RPMI8226 (cell line): ENCODE measurements at places on chromosomes 12 and 14.

DNA sequence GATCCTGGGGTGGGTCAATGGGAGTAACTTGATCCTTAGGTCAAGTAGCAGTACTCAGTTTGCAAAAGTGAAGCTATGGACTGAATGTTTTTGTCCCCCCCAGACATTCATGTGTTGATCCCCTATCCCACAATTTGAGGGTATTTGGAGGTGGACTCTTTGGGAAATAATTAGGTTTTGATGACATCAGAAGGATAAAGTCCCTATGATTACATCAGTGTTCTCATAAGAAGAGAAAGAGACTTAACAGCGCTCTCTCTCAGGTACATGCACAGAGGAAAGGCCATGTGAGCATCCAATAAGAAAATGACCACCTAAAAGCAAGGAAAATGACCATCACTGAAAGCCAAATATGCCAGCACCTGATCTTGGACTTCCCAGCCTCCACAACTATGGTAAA lies 550.8 kb downstream of the FOXG1 start:
- no peak for DNase-seq

GRCh38 chr12:54569072-54569471 lies 19.4 kb downstream of the PPP1R1A start:
- no peak for DNase-seq

GRCh38 chr12:11825278-11825677 lies 175.8 kb downstream of the ETV6 start:
- DNase-seq = no peak

- DNase-seq = no peak
Measured at GRCh38 chr14:99883866-99884650, 90.8 kb downstream of the EML1 start.

DNA sequence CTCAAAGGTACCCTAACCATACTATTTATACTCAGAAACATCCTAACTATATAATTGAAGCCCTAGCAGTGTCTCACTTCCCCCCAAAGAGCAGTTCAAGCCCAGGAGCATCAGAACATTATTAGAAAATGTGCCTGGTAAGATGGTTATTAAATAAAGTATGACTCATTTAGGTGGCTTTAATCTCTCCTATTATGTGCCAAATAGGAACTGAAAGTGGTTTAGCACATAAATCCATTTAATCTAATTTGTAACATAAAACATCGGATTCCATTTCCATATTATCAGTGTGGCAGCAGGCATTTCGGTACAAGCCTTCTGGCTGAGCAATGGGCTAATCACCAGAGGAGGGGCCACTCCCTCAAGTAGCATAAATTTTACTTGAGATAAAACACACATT lies 395.2 kb upstream of the TMTC1 start:
- no peak for DNase-seq

DNA sequence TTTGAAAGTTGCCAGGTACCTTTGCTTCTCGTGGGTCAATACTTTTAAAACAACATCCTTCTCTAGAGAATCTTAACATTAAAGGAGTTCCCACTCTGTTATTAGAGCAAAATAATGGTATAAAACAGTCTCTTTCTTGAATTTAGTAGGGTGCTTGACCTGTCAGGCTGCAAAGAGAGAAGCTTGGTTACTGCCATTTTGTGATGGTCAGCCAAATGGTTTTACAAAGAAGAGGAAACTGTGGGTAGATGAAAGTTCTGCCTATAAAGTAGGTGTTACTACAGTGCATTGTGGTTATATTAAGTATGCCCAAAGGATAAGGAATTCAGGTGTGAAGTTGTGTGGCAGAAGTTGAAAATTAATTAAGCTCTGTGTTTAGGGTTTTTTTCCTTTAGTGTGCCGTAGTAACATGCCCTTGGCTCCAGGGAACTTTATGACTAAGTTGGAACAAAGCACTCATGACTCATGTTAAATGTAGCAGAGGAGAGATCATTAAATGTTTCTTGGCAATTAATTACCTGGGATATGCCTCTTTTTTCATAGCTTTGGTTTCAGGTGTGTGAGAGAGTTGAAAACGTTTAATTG lies 354.0 kb upstream of the KITLG start:
- no peak for DNase-seq

DNA sequence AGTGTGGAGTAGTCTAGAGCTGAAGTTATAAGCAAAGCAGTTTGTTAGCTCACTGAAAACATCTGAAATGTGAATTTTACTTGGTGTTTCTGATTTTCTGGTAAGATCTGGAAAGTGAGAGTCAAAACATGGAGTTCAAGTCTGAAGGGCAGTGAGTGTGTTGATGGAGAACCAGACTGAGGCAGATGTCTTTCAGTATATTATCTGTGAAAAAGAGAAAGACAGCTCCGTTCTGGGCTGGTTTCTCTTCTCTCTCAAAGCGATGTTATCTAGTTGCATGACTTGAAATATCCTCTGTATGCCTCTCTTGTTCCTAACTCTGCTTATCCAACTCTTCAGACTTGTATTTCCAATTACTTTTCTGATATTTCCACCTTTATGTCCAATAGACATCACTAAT lies 381.9 kb upstream of the RGS6 start:
- no peak for DNase-seq

DNA sequence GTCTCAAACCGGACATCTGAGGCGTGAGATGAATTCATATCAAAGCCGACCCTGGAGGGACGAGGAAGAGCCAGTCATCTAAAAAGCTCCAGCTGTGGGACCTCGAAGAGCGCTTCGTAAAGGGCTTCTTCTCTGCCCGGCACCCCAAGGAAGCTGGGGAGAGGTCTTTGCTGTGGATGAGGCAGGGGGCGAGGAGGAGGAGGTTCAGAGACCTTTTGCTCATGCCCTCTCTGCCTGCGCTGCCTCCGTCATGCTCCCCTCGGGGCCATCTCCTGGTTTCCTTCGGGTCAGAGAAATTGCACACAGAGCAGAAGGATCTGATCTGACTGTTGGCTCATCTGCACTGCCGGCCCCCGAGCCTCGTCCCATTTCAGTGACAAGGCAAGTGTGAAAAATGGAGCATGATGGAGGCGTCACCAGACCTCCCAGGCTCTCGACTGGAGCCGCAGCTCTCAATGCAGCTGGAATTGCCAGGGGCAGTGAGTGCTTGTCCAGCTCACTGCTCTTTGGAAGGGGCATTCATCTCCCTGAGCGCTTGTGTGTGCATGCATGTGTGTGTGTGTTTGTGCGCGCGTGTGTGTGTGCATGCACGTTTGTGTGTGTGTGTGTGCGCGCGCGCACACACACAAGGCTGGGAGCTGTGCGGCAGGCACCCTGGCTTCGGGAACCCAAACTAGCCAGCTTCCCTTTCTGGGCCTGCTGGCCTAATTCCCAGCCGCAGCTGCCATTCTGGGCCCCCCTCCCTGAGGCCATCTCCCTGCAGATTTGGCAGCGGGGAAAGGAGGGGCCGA lies 9.2 kb downstream of the CABP1 start:
- DNase-seq = no peak

DNA sequence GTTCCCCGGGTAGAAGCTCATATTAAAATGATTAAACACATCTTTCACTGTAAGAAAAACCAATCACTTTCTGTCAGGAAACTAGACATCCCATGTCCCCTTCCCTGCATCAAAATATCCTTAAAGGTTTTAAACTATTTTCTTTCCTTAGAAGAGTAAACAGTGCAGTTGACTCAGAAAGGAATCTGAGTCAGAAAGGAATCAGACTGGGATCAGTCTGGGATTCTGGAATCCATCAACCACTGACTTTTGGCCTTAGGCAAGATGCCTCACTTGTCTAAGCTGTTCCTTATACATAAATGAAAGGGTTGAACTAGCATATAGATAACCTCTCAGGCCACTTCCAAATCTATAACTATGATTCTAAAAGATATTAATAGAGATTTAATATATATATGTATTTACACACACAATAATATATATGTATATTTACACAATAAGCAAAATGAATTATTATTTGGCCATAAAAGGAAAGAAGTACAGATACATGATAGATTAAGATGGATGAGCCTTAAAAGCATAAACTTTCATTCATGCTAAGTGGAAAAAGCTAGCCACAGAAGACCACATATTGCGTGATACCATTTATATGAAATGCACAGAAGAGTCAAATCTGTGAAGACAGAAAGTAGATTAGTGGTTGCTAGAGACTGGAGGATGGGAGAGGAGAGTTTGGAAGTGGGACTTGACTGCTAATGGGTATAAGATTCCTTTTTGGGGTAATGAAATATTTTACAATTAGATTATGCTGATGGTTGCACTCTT lies 114.4 kb downstream of the SLC38A1 start:
- DNase-seq = no peak

- no peak for DNase-seq
Measured at GRCh38 chr12:14618983-14619382, 51.3 kb upstream of the PLBD1 start.

DNA sequence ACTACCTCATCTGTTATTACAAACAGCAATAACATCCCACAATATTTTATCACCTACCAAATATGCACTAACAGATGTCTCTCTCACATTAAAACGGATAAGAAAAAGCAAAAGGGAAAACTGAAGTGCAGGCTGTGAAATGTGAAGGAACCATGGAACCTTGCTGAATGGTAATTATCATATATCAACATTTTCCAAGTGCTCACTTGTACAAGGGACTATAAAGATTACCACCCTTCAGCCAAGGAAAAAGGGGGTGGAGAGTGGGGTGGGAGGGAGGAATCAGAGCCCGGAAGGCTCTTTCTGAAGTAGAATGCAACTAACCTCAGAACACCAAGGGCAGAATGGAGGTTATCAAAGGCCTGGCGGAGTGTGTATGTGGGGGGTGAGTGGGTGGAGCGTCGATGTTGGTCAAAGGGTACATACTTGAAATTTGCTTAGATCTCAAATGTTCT lies 1.2 kb downstream of the SNX6 start:
- no peak for DNase-seq

- no peak for DNase-seq
Measured at GRCh38 chr12:7869137-7869536, 3.6 kb downstream of the SLC2A14 start.

DNA sequence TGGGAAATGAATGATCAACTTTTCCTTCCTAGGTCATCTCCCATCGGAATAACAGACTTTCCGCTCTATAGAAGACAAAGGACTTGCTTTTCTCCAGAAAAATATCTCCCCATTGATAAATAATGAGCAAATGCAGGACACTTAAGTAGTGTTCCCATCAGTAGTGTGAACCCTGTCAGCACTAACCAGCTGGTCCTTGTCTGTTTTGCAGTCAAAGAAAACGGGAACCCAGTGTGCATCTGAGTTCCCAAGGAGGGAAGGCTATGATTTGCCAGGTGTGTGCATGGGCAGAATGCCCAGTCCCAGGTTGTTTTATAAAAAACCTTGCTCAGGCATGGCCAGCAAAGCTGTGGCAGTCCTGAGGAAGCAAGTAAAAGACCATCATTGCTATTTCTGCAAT lies 256.5 kb upstream of the HMGA2 start:
- DNase-seq = peak; percentile 96

DNA sequence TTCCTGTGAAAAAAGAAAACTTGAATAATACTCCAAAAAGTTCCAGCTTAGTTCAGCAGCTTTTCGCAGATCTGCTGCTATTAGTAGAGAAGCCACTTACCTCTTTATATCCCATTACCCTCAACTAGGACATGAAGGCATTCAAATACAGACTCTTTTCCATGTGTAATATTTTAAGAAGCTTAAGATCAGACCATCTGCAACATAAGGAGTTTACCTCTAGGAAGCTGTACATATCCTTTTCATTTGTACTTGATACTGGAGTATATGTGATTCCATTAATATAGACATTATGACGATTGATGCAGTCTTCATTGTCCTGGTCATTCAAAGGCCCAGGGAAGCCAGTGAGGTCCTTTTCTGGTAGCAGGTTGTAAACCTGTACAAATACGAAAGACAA lies 20.4 kb downstream of the A2M start:
- DNase-seq = no peak

- DNase-seq = peak; percentile 89
Measured at GRCh38 chr12:67989184-67989920, at the start of gene IFNG-AS1. IFNG-AS1 (plus strand) TSS chr12:67989447.

GRCh38 chr14:53127151-53127550 lies 26.0 kb downstream of the DDHD1 start:
- no peak for DNase-seq

DNA sequence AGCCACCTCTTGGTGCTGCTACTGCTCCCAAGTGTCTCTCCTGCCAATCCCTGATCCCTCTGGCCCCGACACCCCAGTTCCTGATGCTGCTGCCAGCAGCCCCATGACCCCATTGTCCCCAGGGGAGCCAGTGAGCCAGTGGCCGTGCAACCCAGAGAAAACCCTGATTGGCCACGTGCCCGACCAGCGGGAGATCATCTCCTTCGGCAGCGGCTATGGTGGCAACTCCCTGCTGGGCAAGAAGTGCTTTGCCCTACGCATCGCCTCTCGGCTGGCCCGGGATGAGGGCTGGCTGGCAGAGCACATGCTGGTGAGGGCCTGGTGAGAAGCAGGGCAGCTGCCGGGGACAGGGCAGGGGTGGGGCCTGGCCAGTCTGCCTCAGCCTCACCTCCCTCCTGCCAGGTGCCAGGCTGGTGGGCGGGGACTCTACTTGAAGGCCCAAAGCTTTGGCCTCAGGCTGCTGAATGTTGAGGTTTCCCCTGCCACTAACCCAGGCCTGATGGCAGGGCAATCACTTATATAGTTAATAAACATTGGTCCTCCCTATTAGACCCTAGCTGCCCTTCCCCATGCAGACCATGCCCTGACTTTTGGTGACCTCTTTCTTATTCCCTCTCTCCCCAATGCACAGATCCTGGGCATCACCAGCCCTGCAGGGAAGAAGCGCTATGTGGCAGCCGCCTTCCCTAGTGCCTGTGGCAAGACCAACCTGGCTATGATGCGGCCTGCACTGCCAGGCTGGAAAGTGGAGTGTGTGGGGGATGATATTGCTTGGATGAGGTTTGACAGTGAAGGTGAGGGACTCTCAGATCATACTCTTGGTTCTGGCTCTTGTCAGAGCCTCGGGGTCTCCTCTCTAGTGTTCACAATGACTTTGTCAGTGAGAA lies 5.1 kb downstream of the PCK2 start:
- peak; percentile 8 for DNase-seq

DNA sequence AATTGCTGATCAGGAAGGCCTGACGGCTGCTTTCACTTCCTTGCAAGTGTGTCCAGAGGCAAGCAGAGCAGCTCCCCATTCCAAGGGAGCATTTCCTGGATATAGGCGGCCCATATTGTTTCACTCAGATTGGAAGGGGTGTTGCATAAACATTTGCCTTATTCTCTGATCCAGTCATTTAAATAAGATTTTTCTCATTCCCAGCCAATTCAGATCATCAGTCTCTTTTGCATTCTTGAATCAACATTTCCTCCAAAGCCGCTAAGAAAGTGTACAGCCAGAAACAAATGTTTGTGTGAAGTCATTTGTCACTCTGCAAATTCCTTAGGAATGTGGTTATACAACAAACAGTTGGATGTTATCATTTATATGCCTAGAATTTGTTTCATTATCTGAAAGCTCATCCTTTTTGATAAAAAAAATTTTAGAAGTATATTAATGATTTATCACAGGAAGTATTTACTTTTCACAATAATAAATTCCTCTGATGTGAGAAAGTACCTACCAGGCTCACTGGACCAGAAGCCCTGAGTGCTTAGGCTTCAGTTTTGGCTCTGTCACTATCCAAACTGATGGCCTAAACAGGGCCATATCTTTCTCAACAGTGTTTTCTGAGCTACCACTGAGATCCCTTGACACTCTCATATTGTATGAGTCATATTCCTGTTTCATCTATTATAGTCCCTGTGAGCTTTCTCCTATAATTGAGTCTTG lies 379.6 kb downstream of the CCDC91 start:
- DNase-seq = no peak
